GM12865 (cell line): ENCODE measurements at places on chromosomes 11 and 22.
A peak's percentile ranks its signal among the peaks of the same experiment; 100 is the strongest.

DNA sequence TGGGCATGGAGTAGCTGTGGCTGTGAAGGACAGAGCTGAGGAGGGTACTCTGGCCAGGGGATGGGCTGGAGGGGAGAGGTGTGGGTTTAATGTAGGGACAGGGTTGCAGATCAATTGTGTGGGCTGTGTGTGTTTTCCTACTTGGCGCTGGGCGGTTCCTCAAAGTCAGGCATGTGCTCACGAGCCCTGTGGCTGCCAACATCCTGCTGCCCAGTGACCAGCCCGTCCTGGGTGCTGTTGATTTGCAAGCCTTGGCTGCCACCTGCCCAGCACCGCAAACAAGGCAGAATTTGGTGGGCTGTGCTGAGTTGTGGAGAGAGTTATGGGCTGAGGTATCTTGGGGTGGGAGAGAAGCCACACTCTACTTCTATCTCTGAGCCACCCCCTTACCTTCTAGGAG is 69.2 kb downstream of the SCN3B start:
- DNase-seq = no peak

DNA sequence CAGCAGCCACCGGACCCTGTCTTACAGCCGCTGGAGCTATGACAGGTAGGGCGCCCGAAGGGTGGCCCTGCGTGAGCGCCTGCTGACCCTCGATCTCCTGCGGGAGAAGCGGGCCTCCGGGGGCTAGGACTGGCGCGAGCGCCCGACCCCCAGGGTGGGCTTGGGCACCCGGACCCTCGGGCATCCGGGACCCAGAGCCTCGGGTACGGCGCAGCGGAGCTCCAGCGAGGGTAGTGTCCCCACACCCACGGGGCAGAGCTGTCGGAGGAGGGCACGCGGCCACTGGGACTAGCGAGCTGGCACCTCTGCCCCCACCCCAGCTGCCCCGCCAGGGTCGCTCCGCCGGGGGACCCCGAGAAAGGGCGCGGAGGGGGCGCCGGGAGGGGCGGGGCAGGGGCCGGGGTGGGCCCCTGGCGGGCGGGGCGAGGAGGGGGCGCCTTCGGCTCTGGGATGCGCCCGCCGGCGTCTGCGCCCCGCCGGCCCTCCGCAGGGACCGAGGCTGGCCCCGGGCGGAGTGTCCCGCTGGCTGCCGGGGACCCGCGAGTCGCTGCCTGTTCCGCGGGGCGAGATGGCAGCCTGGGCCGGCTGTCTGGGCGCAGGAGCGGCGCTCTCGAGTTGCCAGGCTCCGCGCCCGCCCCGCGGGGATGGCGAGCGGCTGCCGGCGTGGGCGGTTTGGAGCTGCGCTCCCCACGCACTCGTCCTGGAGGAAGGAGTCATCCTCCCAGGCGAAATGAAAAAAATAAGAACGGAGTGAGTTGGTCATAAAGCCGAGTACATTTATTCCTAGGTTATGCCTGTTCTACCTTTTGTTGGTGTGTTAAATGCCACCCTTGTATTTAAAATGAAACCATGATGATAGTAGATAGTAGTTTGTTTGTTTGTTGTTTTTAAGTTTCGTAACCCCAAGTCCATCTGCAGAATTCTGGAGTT is 32.4 kb downstream of the EIF3F start:
- DNase-seq = no peak

DNA sequence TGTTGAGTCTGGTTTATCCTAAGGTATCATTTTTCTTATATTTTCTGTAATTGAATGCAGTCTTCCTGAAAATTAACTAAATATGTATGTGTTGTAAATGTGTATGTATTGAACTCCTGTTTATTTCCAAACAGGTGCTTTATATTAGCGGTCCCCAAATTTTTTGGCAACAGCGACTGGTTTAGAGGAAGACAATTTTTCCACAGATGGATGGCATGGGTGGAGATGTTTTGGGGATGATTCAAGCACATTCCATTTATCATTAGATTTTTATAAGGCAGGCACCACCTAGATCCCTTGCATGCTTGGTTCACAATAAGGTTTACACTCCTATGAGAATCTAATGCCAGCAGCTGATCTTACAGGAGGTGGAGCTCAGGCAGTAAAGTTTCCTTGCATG is 210.5 kb upstream of the ANO3 start:
- no peak for DNase-seq

GRCh38 chr11:111663820-111664219 is 61.6 kb downstream of the SIK2 start:
- DNase-seq = no peak

DNA sequence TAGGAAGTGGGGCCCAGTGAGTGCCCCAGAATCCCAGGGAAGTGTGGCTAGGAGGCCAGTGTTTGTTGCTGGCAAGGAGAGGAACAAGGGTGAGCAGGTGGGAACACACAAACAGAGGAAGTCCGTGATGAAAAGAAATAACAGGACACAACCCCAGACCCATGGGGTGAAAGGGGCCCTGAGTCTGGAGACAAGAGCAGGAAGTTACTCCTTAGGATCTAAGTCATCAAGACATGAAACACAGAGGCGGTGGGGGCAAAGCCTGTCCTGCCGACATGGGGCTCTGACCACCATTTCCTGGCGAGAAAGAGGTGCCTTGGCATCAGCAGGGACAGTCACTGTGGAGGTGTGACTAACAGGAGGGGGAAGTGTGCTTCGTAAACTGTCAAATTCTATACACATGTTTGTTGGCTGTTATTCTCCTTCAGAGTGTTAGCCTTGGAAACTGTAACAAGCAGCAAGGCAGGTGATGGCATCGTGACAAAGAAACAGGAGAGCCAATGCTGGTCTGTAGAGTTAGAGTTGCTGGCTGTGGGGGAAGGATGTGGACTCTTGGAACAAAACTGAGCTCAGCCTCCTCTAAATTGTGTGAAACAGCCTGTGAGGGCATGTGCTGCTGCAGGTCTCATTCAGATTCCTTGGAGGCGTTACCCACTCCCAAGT is 21.7 kb downstream of the CHST1 start:
- DNase-seq = no peak

- DNase-seq = no peak
Measured at GRCh38 chr11:25733777-25734176, 598.2 kb upstream of the ANO3 start.

- peak; percentile 55 for DNase-seq
Measured at GRCh38 chr11:125176866-125177265, 12.3 kb downstream of the PKNOX2 start.

- DNase-seq = no peak
Measured at GRCh38 chr11:69253028-69253427, 40.9 kb upstream of the MYEOV start.

DNA sequence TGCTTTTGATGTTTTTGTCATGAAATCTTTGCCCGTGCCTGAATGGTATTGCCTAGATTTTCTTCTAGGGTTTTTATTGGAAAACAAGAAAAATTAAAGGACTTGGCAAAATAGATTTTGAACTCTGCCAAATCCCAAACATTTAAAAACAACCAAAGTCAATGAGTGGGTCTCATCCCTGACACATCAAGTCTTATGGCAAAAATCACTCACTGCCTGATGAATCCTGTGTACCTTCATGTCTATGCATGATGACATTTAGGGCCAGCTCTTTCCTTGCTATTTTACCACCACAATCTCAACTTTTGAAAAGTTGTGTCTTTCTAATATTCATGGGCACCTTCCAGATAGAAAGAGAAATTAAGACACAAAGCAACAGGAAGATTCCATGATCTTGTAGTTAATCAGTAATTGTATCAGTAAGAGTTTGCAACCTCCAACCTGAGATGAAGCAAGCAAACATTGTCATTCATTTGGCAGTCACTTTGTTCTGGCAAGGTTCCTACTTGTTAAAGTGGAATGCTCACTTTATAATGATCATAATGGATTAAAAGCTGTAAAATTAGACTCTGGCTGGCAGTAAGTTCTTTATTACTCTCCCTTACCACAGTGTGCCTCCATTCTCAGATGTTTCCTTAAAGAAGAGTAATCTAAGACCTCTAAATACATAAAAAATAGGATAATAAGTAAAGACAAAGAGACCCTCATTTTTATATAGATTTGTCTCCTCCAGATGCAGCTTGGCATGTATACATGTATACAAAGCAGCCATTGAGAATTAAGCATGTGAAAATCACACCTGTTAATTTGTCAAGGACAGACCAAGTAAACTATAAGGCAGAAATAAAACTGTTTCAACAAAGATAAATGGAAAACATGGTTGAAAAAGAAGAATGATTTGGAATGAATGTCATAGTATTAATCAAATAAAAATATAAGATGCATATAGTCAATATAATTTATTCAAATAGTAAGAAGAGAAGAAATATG is 51.6 kb downstream of the ETS1 start:
- DNase-seq = no peak

DNA sequence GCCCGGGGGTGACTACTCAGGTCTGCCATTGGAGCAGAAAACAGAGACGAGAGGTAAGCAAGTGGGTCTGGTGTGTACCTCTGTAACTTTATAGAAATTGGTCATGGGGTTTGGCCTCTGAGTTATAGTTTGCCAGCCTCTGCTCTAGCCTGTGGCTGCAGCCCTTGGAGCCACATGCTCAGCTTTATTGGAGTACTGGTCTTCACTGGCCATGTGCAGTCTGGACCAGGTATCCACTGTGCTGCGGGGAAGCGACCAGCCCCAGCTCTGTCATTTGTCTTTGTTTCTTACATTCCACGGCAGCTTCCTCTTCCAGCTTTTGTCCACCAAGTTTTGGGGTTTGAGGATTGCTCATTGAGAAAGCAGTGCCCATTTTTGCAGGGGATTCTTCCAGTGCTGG is 453.4 kb downstream of the TBC1D22A start:
- DNase-seq = no peak

DNA sequence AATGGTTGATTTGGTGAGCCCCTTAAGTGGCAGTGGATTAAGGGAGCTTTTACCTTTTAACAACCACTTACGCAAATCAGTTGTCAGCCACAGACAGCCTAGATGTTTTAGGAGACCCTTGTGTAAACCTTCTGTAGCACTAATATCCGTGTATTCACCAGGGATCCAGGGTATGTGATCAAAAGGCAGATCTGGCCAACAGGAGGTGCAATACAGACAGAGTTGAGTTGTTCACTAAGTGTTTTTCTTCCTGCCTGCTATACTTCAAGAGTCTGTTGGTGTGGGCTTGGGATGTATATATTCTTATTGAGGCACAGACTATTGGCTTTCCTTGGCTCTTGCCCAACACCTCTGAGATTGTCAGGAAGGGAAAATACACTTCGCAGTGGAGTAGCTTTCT is 175.1 kb downstream of the FAT3 start:
- no peak for DNase-seq

DNA sequence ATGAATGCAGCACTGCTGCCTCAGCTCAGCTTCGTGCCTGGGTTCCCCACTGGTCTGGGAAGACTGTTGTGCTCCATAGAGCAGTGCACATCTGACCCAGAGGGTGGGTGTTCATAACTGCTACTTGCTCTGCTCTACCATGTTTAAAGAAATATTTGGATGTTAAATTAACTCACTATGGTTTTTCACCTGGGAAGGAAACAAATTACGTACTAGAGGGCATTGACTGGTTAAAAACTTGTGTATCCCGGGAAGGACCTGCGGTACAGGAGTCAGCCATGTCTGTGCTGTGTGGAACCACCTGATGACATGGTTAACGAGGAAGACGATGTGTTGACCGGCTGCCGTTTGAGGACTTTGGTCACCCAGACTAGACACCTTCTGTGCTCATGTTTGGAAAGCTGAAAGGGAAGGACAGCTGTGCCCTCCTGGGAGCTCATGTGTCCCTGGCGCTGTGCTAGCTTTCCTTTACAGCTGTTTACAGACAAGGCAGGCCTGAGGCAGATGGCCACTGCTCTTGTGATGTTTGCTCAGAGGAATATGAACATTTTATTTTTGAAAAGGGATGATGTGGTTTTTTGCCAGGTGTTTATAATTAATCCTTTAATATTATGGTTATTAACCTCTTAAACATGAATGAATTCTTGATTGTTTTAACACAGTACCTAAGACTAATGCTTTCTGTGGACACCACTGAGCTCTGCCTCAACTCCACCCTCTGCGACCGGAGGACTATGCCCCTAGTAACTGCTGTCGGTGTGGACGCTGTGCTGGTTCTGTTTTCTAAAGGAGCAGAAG is 14.3 kb upstream of the AIFM3 start:
- DNase-seq = no peak

DNA sequence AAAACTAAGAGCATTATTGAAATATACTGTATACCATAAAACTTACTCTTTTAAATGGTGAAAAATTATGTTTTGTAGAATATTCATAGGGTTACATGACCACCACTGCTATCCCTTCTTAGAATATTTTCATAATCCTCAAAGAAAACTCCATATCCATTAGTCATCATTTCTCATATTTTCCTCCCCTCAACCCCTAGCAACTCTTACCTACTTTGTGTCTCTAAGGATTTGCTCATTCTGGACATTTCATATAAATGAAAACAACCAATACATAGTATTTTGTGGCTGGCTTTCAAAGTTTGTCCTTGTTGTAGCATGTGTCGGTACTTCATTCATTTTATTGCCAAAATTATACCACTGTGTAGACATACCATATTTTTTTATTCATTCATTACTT is 863.8 kb downstream of the KCNA4 start:
- no peak for DNase-seq

GRCh38 chr11:95341221-95341620 is 110.2 kb upstream of the SESN3 start:
- DNase-seq = no peak

DNA sequence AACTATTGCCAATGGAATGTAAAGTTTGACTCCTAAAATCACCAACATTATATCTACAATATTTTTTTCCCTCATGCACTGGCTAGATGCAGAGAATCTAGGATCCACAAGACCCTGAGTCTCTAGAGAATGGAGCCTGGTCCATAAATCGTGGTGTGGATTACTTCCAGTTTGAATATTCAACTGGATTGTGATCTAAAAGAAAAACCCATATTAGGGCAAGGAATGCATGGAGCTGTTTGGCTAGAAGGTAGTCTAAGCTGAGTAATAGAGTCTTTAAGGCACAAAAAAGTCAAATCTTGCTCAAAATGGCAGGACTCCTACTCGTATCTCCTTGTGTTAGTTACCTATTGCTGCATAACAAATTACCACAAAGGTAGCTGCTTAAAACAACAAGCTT is 9.4 kb upstream of the MS4A5 start:
- DNase-seq = no peak

DNA sequence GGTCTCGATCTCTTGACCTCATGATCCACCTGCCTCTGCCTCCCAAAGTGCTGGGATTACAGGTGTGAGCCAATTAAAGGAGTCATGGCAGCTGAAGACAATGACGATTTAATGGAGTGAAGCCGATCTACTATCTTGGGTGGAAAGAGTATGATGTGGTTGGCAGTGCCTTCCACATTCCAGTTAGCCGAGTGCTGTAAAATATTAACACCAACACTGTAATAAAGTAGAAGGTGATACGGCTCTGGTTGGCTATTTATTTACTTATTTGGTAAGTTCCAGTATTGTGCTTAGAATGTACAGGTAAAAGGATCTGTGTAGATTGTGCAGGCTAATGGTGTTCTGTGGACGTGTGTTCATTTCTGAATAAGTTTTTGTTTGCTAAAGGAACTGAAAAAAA is 149.6 kb upstream of the MTMR2 start:
- DNase-seq = no peak
